NCI-H2171 treated with DMSO at 0.1 percent for 48 hours (cell line): ENCODE measurements at places on chromosomes 11 and 22.
A peak's percentile ranks its signal among the peaks of the same experiment; 100 is the strongest.

GRCh38 chr22:20156042-20156389 lies 5.2 kb upstream of the CCDC188 start:
- DNase-seq: no peak

DNA sequence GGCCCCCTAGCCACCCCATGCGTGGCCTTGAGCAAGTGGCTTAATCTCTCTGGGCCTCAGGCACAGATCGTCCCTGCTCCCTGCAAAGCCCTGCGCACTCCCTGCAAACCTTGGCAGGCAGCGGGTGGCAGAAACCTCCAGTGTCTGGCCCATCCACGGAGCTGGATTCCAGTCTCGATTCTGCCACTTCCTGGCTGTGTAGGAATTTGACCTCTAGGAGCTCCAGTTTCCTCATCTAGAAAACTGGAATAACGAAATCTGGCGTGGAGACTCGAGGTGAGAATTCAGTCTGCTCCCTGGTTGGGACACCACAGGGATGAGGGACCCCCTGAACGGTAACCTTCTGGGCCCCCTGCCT lies 186.9 kb downstream of the MN1 start:
- DNase-seq: no peak

- DNase-seq: no peak
These were observed 203.1 kb upstream of the MPPED2 start for GRCh38 chr11:30789270-30789669.

- no peak for DNase-seq
These were observed 82.2 kb downstream of the DEPDC5 start for GRCh38 chr22:31836010-31836409.

DNA sequence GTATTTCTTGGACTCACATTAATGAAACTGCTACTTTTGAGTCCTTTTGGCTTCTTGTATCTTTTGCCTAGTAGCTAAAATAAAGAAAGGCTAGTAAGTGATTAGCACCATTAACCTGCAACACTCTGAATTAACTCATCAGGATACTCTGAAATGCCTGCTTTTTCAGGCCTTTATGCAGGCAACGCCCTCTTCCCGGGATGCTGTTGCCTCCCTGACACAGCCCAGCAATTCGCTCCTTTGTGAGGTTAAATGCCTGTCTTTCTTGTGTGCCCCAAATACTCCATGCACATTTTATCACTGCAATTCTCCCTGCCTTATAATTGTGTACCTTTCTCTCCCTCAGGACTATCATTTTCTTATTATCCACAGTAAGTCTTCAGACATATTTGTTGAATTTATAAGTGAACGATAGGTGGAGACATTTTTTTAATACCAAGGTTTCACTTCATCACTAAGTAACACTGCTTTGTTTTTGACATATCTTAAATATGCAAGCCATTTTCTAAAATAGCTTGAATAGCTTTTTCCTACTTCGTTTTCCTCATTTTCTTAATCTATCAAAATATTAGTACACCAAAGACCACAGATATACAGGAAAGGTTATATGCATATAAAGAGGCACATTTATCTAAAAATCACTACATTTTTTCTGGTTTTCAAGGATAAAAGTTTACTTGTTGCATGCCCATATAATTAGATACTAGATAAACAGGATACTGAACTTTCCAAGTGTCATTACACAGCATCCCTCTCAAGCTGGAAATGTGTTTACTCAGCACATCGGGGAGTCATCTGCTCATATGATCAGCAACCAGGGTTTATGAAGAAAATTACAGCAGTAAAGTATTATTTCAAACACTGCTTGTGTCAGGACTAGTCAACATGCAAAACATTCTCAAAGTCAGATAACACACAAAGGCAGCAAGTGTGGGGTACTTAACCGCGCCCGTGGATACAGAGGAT lies 48.5 kb upstream of the DDI1 start:
- DNase-seq: no peak

DNA sequence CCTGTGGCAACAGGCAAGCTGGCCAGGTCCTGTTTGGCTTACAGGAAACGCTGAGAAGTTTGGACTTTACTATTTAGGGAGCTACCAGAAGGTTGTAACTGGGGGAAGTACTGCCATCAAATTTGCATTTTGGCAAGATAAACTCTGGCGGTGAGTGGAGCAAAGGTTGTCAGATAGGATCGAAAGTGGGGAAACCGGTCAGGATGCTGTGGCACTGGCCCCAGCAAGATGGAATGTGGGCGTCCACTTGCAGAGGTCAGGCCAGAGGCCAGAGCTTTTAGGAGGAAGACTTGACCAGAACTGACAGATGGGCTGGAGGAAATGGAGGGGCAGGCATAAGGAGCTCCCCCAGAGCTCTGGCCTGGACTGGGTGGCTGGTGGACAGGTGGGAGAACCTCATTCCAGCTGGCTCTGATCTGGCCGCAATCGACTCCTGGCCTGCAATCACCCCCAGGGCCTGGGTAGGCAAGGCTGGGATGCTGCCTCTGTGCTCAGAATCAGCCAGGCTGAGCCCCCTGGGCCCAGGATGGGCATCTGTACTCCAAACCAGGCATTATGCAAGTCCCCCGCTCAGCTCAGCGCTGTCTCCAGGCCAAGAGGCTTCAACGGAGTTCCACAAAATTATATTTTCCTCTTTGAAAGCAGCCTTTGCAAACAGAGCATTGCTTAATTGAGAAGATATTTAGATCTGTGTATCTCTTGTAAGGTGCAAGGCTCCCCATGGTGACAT lies 178.3 kb upstream of the NECTIN1 start:
- no peak for DNase-seq

DNA sequence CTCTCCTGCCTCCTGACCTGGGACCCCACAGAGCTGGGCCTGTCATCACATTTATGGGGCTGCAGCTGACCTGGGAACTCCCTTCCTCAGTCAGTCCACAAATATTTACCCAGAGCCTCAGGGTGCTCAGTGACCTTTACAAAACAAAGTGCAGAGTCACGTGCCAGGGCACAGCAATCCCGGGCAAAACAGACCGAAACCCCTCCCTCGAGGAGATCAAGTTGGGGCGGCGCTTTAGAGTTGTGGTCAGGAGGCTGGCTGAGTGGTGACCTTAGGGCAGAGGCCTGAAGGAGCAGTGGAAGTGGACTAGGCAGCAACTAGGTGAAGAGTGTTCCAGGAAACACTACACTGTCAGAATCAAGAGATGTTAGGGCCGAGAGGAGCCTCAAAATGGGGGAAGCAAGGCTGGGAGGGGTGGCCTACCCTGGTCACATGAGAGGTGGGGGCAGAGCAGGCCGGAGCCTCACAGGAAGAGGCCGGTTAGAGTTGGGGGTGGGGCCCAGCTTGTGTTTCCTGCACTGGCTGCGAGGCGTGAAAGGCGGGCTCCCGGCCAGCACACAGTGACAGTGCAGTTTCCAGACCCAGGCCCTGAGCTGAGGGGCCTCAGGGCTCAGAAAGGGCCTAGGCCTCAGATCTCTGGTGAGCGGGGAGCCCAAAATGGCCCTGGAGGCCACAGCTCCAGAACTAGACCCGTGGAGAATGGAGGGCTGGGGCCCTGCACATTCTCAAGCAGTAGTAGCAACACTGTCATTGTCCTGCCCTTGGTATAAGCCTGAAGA lies 3.7 kb upstream of the NEAT1 start:
- peak; percentile 90 for DNase-seq

DNA sequence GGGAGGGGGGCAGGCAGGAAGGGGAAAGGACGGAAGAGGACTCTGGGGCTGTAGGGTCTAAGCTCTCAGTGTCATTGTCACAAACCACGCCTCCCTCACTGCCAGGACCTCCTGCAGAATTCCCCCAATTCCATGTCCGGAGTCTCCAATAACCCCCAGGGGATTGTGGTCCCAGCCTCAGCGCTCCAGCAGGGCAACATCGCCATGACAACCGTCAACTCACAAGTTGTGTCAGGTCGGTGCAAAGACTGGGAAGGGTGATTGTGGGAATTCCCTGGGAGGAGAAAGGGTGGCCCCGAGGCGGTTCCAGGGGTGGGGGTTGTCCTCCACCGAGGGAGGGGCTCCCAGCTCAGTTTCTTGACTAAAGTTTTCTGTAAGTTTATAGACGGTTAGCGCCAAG lies 86.0 kb downstream of the FEZ1 start:
- no peak for DNase-seq

DNA sequence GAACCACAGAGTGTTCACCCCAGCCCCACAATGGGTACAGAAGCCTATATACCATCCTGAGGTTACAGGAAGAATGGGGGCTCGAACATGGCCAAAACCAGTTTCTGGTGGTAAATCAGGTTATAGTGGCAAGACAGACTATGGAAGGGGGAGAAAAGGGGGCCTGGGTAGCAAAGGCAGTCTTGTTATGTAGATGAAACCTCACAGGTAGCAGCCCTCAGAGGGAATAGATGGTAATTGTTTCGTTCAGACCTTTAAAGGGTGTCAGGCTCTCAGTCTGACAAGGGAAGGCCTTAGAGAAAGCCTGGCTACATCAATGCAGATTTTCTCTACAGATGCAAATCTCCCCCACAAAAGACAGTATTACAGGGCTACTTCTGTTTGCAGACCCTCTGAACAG lies 3.4 kb downstream of the CAPN1 start:
- no peak for DNase-seq

DNA sequence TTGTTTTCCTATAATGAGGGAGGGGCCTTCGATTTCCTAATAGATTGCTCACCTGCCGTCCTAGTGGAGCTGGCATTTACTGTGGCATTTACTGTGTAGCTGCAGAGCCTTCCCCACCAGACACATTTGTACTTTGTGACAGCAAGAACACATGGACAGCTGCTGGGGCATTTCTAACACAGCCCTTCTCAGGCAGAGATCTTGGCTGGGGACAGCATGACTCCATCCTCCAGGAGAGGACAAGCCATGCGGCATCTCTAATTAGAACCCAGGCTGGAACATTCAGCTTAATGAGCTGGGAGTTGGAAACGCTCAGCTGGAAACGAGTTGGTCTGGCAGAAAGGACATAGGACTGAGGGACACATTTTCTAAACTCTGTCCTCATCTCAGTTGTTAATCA lies 887.5 kb downstream of the NTM start:
- DNase-seq: no peak

DNA sequence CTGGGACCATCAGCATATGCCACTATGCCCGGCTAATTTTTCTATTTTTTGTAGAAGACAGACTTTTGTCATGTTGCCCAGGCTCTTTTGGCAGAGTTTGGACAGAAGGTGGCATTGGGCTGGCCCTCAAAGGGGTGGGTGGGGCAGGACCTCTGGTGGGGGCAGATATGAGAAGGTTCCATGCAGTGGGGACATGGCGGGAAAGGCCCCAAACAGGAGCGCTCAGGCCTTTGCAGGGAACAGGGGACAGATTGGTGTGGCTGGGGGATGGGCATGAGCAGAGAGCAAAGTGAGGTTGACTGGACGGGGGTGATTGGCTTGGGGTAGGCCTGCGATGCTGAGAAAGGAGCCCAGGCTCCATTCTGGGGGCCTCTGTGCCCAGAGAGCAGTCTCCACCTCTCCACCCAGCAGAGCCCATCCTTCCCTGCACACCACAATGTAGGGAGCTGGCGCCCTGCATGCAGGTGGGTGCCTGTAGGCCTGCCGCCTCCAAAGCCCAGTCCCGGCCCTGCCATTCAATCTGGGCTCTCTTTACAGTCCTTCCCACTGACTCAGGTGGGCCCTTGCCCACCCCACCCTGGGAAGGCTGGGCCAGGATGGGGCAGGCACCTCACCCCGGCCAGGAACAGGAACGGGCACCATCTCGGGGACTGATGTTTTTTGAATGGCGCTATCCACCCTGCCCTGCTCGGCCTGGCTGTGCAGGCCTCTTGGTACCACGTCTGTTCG lies 98.7 kb downstream of the MORC2 start:
- DNase-seq: no peak

DNA sequence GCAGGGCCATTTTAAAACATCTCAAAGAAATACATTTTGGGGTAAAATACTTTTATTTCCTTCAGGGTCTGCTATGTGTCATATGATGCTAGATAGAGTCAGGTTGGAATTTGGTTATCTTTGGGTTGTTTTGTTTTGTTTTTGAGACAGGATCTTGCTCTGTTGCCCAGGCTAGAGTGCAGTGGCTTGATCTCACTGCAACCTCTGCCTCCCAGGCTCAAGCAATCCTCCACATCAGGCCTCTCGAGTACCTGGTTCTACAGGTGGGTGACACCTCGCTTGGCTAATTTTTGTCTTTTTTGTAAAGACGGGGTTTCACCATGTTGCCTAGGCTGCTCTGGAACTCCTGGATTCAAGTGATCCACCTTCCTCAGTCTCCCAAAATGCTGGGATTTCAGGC lies 17.3 kb downstream of the DENND5A start:
- DNase-seq: no peak

DNA sequence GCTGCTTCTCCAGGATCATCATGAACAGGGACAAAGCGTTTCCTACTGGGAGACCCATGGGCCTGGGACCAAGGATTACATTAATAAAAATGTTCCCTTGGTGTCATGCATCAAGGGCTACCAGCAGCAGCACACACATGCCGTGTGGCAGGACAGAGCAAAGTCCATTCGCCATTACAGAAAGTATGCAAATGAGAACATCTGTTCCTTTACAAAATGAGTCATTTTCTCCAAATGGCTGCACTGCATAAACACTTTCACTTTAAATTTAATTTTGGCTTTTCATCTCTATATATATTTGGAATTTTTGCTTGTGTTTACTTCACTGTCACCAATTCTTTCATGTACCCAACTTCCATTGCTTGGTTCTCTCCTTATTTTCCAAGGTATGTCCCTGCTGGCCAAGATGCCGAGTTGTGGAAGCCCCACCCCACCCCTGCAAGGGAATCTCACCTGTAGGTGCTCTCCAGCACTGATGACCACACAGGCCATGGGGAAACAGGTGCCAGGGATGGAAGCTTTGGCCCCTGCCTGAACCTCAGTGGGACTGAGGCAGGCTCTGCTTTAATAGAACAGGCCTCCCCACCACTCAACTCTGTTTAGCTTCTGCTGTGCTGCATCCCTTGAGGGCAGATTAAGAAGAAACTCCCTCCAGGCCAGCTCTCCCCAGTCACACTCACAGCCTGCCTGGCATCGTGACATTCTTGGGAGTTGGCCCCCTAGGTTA lies 15.6 kb upstream of the GNAZ start:
- no peak for DNase-seq

DNA sequence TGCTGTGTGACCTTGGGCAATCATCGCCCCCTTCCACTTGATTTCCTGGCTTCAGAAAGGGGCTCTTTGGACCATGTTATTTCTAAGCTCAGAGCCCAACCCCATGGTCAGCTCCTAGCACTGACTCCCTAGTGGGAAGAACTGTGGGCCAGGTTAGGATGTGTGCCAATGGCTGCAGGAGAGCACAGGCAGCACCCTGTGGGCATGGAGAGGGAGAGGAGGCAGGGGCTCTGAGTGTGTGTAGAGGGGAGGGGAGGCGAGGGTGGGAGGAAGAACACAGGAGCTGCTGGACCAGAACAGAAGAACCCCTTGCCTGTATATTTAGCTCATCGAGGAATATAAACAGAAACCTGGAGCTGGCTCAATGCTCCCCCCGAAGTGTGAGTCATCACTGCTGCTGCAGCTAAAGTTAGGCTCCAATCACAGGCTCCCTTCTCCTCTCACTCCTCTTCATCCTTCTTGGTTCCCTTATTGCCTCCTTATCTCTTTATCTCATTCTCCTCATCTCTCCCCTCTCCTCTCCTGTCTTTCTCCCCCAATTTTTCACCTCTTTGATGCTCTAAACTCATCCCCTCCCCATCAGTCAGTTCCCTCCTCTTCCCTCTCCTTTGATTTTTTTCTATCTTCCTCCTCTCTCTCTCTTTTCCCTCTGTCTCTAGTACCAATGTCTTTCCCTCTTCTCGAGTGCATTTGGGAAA lies 14.5 kb upstream of the RPS19BP1 start:
- peak; percentile 33 for DNase-seq
